ENCODE measurements at places on chromosomes 6 and 20.

- no peak for DNase-seq
Observed at GRCh38 chr6:40290816-40291215, 296.3 kb downstream of the LRFN2 start.

DNA sequence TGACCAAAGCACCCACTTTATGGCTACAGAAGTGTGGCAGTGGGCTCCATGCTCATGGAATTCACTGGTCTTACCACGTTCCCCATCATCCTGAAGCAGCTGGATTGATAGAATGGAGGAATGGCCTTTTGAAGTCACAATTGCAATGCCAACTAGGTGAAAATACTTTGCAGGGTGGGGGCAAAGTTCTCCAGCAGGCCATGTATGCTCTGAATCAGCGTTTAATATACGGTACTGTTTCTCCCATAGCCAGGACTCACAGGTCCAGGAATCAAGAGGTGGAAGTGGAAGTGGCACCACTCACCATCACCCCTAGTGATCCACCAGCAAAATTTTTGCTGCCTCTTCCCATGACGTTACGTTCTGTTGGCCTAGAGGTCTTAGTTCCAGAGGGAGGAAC, 60.5 kb upstream of the GMDS start:
- no peak for DNase-seq

GRCh38 chr6:157298216-157298724, 25.0 kb downstream of the TMEM242 start:
- DNase-seq: no peak

GRCh38 chr6:77456531-77457248, 6.6 kb downstream of the HTR1B start:
- peak; percentile 82 for DNase-seq

DNA sequence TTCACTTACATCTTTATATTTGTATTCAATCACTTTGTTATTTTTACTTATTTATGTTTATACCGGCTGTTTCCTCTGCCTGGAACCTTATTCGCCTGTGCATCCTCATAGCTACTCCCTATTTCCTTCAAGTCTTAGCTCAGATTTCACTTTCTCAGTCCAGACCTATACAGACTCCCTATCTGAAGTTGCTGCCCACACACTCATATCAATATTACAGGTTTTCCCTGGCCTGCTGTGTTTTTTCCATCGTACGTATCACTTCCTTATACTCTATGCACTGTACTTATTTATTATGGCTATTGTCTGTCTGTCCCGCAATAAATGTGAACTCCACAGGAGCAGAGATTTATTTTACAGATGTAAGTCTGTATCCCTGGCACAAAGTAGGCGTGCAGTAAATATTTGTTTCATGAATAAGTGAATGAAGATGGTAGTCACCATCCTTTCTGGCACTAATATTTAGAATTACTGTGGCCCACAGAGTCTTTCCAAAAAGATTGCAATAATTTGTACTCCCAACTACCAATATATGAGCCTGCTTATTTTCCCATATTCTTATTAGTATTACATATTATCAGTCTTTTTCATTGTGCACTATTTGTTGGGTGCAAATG, 64.9 kb downstream of the TNFAIP3 start:
- no peak for DNase-seq

- no peak for DNase-seq
Observed at GRCh38 chr20:50116368-50116999, 3.5 kb upstream of the UBE2V1 start.

- no peak for DNase-seq
Observed at GRCh38 chr6:162750776-162751175, 23.0 kb downstream of the PACRG start.

DNA sequence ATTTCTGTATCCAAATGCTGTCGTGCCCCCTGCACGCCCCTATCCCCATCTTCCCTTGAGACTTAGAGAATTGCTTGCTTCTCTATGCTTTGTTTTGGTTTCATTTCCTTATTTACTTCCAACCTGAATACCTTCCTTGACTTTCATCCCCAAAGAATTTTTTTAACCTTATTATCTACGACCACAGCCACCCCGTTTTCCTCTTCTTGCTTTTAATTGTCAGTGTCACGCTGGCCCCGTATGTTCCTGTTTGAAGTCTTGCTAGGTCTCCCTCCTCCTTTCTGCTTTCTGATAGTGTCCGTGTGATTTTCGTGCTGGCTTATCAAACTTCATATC, 40.1 kb downstream of the RNF217 start:
- no peak for DNase-seq

DNA sequence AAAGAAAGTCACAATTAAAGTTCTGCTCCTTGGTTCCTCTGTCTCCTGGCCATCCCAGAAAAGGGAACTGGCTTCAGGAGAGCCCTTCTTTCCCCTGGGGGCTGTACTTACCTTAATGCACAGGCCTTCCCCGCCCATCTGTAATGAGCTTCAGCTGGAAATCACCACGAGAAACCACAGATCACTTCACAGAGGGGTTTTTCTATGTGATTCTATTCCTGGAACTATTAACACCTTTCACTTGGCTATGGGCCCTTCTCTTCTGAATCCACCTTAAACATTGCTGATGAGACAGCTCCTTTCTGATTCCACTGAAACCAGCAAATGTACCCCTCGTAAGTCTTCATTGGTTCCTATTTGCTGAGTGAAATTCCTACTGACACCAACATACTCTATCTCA, 80.7 kb downstream of the FOXF2 start:
- no peak for DNase-seq

DNA sequence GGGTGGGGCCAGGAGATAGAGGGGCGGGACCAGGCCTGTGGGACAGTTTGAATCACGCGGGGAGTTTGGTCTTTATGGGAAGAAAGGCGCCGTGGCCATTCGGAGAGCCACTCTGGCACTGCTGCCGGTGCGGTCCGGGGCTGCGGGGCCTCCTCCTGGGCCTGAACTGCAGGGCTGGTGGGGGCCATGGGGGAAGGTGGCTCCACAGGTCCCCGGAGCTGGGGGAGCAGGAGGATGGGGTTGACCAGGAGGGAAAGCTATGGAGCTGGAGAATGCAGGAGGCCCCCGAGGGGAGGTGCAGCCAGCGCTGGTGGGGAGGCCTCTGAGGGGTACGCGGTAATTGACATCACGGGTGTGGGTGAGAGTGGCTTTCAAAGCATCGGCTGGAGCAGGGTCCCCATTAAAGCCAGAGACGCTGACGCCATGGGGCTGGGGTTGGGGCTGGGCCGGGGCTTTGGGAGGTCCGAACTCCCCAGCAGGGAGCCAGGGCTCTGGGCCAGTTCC, 1.8 kb upstream of the BHLHE23 start:
- DNase-seq: no peak

DNA sequence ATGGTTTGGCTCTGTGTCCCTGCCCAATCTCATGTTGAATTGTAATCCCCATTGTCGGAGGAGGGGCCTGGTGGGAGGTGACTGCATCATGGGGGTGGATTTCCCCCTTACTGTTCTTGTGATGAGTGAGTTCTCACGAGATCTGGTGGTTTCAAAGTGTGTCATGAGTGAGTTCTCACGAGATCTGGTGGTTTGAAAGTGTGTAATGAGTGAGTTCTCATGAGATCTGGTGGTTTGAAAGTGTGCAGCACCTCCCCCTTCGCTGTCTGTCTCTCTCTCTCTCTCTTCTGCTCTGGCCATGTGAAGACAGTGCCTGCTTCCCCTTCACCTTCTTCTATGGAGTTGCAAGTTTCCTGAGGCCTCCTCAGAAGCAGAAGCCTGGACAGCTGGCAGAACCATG, 87.6 kb downstream of the MYLK4 start:
- DNase-seq: no peak

DNA sequence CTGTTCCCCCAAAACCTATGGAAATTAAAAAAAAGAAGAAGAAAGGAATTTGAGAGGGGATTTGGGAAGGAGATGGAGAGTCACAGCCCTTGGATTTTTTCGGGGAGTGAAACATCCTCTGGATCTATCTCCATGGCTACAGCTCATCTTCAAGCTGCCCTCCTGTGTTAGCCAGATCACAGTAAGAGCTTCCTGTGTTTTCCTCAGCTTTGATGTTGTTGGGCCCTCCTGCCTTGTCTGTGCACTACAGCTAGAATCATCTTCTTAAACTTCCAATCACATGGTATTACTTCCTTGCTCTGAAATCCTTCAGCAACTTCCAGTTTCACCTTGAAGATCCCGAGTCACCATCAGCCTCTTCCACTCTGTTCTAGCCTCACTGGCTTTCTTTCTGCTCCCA, 207.8 kb upstream of the ZFP64 start:
- no peak for DNase-seq

DNA sequence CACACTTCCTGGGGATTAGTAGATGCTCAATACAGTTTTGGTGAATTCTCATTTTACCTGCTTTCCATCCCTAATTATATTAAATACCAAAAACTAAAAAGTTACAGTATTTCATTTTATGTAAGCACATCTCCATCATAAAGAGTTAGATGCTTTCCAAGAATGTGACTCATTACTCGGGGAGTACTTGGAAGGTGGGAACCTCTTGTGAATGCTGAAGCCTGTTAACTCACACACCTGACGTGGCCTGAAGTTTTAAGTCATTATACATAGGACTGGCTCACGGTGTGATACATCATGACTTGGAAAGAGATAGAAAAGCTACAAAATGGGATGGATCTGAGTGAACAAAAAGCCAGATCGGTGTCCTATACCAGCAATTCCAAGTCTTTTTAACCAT, 2.2 kb upstream of the OSER1 start:
- no peak for DNase-seq

DNA sequence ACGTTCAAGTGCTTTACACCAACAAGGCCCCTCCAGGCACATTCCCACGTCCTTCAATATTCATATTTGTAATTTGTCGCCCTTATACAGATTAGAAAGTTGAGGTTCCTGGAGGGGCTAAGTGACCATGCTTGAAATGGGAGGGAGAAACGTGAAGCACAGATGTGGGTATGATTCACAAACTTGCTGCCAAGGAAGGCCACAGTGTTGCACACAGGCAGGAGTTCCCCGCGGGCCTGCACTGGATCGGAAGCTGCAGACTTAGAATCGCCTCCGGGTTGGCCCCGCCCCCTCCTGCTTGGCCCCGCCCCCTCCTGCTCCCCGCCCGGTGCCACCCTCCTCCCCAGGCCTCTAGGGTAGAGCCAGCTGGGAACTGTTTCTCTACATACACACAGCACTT, 58.2 kb upstream of the QKI start:
- DNase-seq: no peak

DNA sequence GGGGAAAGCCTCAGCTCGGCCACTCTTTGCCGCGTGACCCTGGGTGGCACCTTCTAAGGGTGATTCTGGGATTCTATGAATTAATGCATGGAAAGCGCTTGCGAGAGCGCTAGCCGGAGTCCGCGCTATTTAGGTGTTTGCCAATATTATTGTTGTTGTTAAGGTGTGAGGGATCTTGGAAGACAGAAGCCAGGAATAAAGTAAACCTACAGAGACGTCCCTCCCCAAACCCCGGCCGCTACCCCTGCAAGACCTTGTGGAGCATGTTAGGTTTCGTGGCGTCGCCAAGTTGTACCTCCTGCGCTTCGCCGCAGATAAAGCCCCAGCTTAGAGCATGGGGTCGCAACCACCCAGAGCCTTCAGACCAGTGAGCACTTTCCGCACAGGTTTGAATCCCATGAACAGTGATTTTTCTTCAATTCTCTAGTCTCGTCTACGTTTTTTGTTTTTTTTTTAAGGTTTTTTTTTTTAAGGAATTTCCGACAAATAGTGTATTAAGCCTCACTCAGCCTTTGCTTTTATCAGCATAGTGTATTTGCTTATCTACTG, 16.9 kb upstream of the ZSCAN9 start:
- DNase-seq: no peak

DNA sequence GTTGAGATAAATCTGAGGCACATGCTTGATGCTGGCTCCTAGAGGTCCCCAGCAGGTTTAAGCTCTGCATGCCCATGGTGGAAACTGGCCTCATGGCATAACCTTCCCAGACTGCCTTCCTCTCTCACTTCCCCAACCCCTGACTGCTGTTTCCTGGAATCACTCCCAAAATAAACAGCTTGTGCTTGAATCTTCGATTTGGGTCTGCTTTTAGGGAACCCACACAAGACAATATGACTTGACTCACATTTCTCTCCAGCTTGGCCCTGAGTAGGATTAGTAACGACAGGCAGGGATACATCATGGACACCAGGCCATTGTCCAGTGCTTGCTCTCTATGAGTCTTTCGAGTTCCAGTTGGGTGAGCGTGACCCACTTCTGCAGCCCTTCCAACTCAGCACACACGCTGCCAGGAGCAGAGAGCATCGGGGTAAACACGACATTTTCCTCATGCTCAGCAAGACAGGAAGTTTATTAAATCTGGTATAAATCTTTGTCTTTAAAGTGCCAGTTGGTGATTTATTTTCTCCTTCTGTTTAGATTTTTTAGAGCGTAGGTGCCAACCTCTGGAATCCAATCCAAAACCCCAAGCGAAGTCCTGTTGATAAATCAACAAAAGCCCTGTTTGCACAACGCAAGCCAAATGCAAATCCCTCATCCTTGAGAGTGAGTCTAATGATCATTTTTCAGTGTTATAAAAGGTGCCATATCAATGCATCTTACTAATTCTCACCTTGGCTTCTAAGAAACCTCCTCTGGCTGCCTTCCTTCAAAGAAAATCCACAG, 135.0 kb downstream of the FOXA2 start:
- no peak for DNase-seq
